Stimulated activated CD4-positive, alpha-beta T cell treated with anti-CD3 and anti-CD28 coated beads, Interleukin-12 subunit alpha, Interleukin-12 subunit beta, amount 100 ng/mL, for 4 hours (primary cell): ENCODE measurements at places on chromosomes 3 and 15.

GRCh38 chr3:171833789-171834460, 9.2 kb upstream of the TMEM212 start:
- no peak for DNase-seq

- DNase-seq = no peak
These were observed 5.8 kb upstream of the USP50 start for GRCh38 chr15:50552238-50552637.

GRCh38 chr3:40456279-40456939, 730 bp upstream of the RPL14 start:
- DNase-seq = no peak

GRCh38 chr3:50212971-50213370, 7.9 kb downstream of the SLC38A3 start:
- no peak for DNase-seq

GRCh38 chr3:13016083-13016720, 57.0 kb downstream of the IQSEC1 start:
- DNase-seq = no peak

- DNase-seq = no peak
These were observed at the start of gene IL20RB for GRCh38 chr3:136957751-136958288. Gene IL20RB (plus strand): TSS chr3:136957983. CDS start chr3:136958114, 131 bp downstream.

DNA sequence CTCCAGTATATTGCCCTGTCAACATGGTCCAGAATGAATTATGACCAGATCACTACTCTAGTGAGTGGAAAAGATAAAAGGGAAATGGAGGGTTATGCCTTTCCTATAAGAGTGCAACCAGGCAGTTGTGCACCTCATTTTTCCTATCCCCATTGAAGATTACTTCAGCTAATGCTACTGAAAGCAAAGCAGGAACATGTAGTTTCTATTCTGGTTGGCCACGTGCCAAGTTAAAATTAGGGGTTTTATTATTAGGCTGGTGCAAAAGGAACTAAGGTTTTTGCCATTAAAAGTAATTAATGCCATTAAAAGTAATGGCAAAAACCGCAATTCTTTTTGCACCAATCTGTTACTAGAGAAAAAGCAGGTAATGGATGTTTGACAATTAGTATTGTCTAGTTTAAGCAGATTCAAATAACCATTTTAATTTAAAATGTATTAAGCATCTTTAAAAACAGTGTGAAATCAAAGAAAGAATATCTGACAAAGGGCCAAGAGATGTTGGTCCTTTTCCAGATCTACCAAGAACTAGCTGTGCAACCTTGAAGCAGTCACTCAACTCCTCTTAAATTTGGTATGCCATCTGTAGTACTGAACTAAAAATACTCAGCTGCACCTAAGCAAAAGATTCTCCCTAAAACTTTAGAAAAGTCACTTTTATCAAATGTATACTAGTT, 567.5 kb upstream of the CCDC54 start:
- no peak for DNase-seq

GRCh38 chr15:41779662-41780157, 5.4 kb downstream of the MAPKBP1 start:
- no peak for DNase-seq

DNA sequence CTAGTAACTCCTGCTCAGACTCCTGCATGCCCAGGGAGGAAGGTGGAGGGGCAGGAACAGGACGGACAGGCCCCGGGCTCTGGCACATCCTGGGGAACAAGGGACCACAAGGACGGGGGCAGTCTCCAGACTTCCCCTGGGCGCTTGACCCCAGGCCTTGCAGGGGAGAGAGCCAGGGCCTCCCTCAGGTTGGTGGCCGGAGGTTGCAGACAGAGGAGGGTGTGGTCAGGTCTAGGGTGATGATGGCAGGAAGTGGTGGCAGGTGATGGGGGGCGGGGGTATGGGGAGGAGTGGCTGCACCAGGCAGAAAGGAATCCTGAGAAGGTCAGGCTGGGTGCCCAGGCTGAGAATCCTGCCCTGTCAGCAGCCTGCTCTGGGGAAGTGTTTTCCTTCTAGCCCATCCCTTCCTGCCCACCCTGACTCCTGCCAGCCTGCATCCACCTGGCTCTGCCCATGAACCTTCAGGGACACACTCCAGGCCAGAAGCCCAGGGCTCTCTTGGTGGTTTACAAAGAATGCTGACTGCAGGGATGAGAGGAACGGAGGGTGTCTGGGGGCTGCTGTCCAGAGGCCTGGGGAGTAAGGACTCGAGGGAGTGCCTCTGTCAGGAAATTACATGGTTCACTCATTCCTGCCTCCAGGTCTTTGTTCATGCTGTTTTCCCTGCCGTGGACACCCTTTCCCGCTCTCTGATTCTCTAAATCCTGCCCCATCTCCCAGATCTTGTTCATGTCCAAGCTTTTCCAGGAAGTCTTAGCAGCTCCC, 15.8 kb downstream of the LOXL1 start:
- no peak for DNase-seq

GRCh38 chr3:142468456-142468855, 20.6 kb upstream of the XRN1 start:
- no peak for DNase-seq

DNA sequence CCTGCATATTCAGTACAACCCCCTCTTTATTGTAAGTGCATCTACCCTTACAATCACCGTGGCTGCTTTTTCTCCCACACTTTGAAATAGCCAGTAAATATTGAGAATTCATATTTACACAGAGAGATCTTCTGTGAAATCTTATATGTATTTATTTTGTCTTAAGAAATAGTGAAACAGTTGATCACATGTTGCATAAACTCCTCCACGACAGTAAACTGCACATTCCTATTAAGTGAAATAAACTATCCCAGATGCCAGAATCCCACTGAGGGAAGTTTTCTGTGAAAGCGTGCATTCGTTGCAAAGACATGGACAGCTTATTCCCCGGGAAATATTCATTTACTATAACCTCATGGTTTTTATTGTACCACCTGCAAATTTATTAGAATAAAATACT, 796.0 kb downstream of the ROBO2 start:
- no peak for DNase-seq

GRCh38 chr3:134974624-134975023, 179.6 kb downstream of the EPHB1 start:
- DNase-seq = no peak

GRCh38 chr15:98920091-98920880, 87.3 kb downstream of the PGPEP1L start:
- no peak for DNase-seq

DNA sequence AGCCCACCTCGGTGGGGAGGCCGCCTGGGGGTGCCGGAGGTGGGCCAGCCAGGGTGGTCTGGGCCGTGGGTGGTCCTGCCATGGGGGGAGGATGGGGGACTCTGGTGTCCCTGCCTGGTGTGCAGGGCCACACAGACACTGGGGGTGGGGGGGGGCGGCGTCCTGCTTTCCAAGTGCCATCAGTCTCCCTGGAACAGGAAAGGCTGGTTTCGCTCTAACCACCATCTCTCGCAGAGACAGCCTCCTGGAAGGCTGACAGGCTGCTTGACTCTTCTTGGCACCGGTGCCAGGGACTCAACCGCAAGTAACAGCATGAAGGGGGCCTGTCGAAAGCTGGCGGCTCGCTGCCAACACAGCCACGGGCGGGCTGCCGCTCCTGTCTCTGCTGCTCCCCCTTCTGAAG, 40.3 kb downstream of the RGMA start:
- DNase-seq = no peak

- no peak for DNase-seq
These were observed 129.9 kb downstream of the ATP10A start for GRCh38 chr15:25733036-25733855.

DNA sequence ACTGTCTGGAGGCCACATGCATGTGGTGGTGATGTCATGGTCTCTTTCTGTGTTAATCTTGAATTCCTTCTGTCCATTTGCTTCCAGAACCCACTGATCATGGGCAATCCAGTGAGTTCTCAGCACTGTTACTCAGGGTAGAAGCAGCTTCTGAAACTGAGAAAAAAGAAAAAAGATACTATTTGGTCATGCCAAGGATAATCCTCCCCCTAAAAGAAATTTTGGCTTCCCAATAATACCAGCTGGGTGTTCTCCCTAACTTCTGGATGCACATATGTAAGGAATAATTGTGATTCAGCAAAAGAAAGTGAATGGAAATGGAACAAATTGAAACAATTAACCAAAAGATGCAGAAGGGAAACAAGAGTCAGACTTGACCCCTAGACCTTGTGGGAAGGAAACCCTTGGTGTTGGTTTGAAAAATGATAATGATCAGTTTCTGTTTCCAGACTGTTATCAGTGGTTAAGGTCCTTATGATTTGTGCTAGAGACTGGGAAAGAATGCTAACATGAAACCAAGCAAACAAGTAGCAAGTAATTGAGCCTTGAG, 92.3 kb downstream of the RBMS3 start:
- DNase-seq = no peak

DNA sequence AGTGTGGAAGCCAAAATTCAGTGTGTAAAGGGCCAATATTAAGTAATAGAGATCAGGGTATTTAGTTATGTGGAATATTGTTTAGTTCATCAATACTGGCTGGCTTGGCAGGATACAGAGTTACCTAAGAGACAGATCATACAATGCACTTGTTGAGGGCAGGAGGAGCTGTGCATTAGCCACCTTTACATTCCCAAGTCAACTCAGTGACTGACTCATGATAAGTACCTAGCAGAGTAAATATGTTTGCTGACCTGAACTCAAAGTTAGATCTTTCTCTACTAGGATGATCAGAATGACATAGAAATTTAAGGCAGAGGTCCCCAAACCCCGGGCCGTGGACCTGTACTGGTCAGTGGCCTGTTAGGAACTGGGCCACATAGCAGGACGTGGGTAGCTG, 3.5 kb upstream of the ABHD17C start:
- no peak for DNase-seq

- no peak for DNase-seq
These were observed 98.3 kb upstream of the VGLL3 start for GRCh38 chr3:87088993-87089841.

- no peak for DNase-seq
These were observed 20.3 kb upstream of the NOX5 start for GRCh38 chr15:68994149-68994548.

- DNase-seq = no peak
These were observed 1.9 kb downstream of the RUBCN start for GRCh38 chr3:197734667-197735318.

DNA sequence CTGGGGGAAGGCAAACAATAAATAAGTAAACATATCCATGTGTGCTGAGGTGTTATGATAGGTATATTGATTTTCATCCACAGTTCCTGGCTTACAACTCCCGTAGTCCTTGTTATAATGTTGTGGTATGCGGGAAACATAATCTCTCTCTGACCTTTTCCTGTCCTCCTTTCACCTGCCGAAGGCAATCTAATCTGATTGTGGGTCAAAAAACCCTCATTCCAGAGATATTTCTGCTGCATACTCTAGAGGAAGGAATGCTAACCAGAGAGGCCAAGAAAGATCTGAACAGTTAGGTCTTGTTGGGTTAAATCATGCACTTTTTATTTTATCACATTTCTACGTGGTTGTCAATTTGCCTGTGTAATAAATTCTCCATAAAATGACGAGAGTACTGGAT, 383.6 kb upstream of the SEMA6D start:
- no peak for DNase-seq

DNA sequence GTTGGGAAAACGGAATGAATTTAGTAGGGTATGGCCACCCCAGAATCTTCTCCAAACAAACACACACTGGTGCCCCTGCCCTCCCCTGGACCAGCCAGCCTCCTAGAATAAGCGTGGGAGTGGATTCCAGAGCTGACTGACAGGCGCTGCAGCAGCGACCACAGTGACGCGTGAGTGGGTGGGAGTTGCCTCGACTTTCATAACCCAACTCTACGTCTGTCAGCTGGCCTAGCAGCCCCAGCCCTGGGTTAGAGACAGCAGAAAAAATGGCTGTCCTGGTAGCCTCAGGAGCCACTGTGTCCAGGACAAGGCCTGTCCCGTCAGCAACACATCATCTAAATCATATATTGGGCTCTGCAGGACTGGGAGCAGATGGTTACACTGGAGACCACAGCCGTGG, 10.0 kb downstream of the PLA2G4B start:
- DNase-seq = peak; percentile 25

DNA sequence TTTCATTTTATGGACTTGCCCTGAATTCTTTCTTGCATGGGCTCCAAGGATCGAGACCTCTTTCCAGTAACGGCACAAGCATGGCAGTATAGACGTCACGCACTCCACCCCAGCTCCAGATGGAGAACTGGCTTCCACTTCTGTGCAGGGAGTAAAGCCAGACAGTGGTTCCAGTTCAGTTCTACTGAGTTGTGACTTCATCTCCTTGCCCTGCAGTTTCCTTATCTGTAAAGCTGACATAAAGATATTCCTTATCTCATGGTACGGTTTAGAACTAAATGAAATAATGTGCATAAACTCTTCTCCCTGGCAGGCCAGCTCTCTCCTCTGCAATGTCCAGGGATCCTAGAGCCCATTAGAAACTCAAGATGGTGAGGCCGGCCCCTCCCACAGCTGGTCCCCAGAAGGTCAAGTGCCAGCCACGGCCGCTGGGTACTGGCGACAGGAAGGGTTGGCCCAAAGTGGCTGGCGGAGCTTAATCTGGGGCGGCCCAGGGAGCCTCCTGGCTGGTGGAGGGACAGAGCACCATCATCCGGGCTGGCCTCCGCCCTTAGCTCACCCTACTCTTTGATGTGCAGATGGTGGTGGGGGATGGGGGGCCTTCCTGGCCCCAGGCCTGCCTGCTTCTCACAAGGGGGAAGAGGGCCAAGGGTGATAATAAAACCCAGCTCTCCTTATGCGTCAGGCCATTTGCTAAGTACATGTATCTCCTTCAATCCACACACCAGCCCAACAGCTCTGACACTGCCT, 7.2 kb downstream of the MESP2 start:
- no peak for DNase-seq

- DNase-seq = no peak
These were observed 32.6 kb downstream of the TLE3 start for GRCh38 chr15:70065006-70065722.

GRCh38 chr15:66294157-66294931, 976 bp downstream of the DIS3L start:
- DNase-seq = no peak

DNA sequence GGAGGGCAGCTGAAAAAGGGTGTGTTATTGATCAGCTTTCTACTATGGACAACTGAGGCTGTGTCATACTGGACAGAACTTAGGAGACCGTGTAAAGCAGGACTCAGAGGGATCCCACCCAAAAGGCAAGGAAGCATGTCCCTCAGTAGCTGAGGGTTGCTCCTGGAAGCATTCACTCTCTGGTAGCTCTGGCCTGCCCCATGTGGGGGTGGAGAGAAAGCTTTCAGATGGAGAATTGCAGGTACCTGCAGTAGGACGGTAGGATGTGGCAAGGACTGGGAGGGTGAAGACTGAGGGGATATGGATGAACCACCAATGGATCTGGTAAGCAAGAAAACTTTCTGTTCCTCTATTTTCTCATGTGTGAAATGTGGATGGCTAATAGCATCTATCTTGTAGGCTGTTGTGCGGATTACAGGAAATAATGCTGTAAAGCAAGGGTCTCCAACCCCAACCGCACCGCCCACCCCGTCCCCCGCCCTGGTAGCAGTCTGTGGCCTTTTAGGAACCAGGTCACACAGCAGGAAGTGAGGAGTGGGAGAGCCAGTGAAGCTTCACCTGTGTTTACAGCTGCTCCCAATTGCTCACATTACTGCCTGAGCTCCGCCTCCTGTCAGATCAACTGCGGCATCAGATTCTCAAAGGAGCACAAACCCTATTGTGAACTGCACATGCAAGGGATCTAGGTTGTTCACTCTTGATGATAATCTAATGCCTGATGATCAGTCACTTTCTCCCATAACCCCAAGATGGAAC, 157.7 kb upstream of the PROK2 start:
- DNase-seq = no peak
